ENCODE measurements at places on chromosomes 2 and 18.

- ATAC-seq: no peak
Observed at GRCh38 chr2:193701484-193701883, 1506.8 kb upstream of the TMEFF2 start.

DNA sequence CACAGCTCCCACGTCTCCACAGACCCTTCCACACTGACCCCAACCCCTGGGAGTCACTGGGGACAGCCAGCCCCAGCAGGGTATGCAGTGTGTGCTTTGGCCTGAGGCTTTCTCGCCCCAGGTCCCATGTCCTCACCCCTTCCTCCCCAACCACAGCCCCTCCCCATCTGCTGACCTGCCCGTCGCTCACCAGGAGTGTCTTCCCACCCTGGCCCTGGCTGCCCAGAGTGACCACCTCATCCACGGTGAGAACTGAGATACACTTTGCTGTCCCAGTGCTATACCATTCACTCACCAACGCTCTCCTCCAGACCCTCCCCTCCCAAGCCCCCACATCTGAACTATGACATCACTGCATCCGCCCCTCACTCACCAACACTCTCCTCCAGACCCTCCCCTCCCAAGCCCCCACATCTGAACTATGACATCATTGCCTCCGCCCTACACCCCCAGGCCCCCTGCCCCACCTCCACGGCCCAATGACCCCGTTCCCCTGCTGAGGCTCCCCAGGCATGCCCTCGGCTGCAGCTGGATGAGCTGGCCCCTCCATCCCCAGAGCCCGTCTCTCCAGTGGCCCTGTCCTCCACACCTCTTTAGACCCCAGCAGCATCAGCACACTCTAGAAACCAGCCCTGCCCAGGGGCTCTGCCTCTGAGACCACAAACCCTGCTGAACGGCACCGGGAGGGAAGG lies 55.2 kb downstream of the ANKMY1 start:
- no peak for ATAC-seq

- no peak for ATAC-seq
Observed at GRCh38 chr18:62343316-62343715, 18.2 kb downstream of the TNFRSF11A start.

DNA sequence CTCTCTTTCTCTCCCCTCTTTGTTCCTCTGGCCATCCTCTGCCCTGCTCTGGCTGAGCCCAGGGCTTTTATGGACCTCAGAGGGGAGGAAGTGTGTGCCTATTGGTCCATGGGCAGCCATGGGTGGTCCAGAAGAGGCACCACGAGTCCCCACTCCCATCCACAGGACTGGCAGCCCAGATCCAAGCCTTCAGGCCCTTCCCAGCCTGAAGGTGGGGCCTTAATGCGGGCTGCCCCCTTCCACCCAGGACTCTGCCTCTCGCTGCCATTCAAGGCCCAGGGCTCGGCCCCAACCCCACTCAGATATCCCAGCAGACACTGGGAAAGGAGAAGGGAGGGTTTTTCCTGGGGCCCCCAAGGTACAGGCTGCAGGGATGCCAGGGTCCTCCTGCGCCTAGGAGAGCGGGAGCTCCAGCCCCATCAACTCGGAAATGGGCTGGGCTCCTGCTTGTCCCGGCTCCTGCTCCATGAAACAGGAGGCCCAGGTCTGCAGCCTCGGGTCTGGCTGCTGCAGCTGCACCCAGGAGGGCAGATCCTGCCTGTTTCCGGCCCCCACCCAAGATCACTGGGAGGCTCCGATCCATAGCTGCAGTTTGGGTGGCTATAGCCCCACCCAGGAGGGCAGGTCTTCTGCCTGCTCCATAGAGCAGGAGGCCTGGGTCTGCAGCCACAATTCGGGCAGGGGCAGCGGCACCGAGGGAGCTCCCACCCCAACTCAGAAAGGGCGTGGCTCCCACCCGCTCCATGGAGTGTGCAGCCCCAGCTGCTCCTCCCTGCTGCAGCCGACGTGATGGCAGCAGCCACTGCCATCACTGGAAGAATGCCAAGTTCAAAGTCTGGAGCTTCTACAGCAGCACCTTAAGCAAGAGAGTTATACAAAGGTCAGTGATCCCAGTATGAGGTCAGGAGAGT lies 116.6 kb upstream of the RBBP8 start:
- no peak for ATAC-seq

DNA sequence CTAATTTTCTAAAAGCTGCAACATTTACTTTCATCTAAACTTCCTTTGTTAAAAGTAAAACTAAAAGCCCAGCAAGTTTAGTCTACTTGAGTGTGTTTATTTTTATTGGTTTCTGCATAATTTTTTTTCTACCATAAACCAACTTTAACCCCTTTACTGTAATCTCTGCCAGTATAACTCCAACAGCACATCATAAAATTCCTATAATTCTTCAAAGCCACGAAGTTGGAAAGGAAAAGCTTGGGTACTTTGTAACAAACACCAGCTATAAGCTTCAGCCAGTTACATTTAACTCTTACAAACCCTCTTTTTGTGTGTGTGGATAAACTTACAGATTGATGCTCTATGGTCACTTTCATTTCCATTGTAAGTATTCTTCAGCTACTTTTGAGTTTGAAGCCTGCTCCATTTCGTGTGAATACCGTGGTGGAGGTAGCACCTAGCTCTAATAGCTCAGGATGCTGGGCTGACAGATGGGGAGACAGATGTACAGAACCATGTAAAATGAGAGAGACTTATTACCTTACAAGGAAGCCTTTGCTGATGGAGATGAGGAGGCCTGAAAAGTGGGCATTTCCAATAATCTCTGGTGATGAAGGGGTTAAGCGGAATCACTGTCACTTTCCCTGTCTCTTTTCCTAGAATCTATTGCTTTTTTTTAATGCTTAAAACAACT lies 42.5 kb downstream of the ZEB2 start:
- ATAC-seq: no peak

- no peak for ATAC-seq
Observed at GRCh38 chr2:173654896-173655265, 300.2 kb downstream of the CDCA7 start.

DNA sequence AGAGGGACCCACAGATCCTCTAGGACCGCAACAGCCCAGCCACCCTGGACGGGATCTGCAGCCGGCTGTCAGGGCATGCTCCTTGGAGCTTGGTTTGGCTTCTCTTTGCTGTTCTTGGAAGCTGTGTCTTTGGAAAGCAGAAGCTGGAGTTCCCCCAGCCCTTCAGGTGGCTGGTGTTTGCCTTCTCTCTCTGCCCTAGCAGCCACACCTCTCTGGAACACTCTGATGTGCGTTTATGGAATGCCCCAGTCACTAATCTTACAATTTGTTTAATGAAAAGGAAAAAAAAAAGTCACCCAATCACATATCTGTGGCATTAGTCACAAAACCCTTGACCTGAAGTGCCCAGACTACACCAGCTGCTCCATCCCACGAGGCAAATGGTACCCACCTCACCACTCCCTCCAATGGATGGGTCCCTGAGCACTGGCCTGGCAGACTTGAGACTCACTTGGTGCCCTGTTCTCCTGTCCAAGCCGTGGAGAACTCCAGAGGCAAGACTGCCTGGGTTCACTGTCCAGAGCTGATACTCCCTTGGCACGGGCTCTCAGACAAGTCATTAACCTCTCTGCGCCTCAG lies 70.2 kb upstream of the DAPL1 start:
- no peak for ATAC-seq

DNA sequence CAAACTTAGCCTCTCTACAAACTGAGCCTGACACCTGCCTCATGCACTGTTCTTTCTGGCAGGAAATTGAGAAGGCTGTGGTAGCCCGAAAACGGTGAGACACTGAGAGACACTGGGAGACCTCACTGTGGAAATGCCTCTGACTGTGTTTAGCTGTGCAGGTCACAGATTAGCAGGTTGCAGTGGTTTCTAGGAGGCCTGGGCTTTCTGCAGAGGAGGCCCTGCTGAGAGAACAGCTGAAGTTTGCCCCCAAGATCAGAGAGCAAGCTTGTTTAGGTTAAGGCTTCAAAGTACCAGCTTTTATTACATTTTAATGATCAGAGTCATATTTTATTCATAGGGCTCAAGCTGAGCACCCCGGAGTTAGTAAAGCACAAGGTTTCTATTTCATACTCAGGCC lies 68.7 kb upstream of the LYPD6 start:
- ATAC-seq: no peak

All from activated T-helper 17 cell treated with anti-CD3 and anti-CD28 coated beads, Interleukin-2, amount 50 U/mL, for 72 hours (primary cell).